ENCODE measurements at places on chromosomes 13 and 19. TPM values are rescaled to one million over a fixed set of nuclear protein-coding genes. Genes with fewer than 3 reads are reported as not detected.

- DNase-seq, result peak; percentile 85
These were observed 44.1 kb upstream of the RANBP3 start for GRCh38 chr19:6021878-6022569.

C19orf73 gene
- 1.4 TPM for polyA plus RNA-seq

- no peak for DNase-seq
These were observed 17.7 kb upstream of the CSNK1G2 start for GRCh38 chr19:1923319-1923718.

COX6B2 gene
- 0.97 TPM for polyA plus RNA-seq

DNA sequence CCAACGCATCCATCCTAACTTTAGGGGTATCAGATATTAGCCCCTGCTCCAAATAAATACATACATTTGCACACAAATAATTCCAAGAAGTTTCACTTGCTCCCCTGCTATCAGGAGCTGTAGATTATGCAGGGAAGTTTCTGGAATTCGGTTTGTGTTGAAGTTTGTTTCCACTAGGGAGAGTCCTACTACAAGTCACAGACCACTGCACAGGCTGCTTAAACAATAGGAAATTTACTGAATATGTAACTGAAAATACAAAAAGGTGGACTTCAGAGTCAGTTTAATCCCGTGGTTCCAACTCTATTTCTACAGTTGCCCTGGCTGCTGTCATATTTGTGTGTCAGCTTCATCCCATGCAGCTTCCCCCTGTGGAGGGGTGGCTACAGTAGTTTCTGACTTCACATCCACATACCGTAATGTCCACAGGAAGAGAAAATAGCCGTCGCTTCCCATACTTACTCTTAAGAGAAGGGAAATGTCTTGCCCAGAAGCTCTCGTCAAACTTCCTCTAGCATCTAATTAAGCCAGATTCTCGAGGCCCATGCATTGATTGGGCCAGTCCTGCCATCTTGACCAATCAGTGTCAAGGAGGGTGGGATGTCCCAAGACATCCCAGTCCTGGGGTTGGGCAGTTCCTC is 286.6 kb downstream of the COG6 start:
- no peak for DNase-seq

ZNF627 gene
- 40.8 TPM for polyA plus RNA-seq

DNA sequence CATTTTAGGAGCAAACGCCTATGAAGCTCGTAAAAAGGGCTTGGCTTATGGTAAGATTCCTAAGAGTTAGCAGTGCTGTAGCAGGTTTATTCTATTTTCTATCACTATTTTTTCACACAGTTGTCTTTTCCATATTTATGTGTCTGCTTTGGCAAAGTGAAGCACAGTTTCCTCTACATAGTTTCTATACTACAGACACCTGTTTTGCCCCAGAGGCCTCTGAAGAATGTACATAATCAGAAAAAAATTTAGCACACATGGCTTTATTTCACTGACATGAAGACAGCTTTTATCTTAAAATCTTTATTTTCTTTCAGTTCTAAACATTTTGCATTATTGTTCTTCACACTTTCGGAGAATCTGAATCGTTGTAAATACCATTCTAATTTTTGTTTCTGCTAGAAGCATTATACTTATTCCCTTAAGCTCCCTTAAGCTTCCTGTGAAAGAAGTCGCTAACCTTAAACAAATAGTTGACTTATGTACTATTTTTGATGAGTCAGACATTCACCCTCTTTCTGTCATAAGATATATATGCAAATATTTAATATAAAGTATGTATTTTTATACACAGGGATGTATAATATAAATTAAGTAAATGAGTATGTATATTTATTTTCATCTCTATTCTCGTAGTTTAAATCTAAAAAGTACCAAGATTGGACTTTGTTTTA is 816.0 kb downstream of the OLFM4 start:
- DNase-seq, result no peak

SEMA6B gene
- polyA plus RNA-seq, result 2.5 TPM

DNA sequence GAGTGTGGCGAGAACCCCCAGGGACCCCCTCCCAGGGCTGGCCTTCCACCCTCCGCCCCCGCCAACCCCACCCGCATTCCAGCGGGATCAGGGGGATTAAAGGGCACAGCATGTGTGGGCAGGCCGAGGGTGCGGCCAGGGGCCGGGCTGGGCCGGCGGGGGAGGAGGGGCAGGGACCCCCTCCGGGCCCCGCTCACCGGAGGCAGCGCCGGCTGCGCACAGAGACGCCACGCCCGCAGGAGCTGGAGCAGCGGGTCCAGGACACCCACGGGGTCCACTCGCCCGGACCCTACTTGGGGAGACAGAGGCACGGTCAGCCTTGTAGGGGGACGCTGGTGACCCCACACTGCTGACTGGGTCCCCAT is 2.4 kb downstream of the ADAMTSL5 start:
- DNase-seq, result no peak

- peak; percentile 45 for DNase-seq
These were observed 814 bp downstream of the S1PR2 start for GRCh38 chr19:10230173-10230860.

SIGLEC12 gene
- not detected for polyA plus RNA-seq

- DNase-seq, result no peak
These were observed 4.0 kb upstream of the SIGLEC8 start for GRCh38 chr19:51462276-51462675.

OVOL3 gene
- polyA plus RNA-seq, result not detected

BST2 gene
- 130 TPM for polyA plus RNA-seq

- no peak for DNase-seq
These were observed 13.2 kb downstream of the RNF17 start for GRCh38 chr13:24777171-24777570.

DNA sequence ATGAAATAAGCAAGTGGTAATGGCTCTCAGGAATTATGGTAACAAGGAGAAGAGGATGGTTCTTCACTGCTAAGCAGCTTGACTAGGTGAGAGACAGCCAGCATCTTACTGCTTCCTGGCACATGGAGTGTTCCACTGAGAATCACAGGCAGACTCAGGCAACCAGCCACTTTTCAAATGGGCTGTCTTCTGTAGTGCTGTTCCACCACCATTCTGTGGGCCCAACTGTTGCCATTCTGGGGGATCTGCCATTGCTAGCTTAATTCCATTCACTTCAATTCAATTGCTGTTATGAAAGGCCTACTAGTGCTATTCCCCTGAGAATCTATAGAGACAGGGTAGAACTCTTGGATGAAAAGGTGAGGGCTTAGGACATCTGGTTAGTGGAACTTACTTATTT is 341.9 kb downstream of the KCNRG start:
- no peak for DNase-seq

CASP14 gene
- not detected for polyA plus RNA-seq

DNA sequence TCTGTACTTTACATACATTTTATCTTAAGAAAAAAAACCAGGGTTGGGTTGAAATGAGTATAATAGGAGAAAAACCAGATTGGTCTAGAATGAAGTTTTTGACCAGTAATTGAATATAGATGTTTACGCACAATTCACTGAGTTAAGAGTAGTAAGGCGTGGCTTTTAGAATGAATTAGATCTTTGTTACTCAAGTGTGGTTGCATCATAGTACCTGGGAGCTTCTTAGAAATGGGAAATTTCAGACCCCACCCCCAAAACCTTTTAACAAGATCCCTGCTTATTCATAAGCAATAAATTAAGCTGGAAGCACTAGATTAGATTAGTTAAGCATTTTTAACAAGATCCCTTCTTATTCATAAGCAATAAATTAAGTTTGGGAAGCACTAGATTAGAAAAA is 28.7 kb upstream of the LMO7 start:
- no peak for DNase-seq

- DNase-seq, result no peak
These were observed 32.2 kb downstream of the ANKRD27 start for GRCh38 chr19:32642771-32643170.

DNA sequence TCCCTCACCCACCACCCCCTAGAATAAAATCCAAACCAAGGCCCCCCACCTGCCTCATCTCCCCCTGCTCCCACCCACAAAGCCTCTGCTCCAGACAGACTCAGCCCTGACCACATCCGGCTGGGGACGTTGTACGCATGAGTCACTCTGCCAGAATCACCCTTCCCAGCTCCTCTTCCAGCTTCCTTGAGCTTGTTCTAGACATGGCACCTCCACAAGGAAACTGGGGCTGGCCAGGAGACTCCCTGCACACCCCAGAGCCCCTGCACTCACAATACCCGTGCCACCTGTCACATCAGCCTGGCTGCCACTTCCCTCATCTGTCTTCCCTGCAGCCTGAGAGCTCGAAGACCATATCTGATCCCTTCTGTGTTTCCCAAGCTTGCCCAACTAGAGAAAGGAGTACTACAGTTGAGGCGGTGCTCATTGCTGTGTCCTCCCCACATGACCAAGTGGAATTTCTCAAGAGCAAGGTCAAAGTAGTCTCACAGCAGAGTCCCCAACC is 9.7 kb downstream of the DEDD2 start:
- DNase-seq, result no peak

GRCh38 chr13:51271528-51272085 is 49.4 kb downstream of the FAM124A start:
- DNase-seq, result no peak

DNA sequence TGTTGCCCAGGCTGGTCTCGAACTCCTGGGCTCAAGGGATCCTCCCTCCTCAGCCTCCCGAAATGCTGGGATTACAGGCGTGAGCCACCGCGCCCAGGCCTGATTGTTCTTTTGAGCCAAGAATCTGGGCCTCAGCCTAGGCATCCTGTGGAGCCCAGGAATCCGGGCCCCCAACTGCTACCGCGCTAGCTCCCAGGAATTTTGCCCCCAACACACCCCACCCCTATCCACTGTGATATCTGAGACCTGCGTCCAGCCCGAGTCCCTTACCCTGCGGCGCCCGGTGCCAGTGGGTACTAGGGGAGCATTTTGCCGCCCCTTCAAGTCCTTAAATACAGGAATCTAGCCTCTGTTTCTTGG is 838 bp upstream of the MYADM start:
- no peak for DNase-seq

AMER2 gene
- polyA plus RNA-seq, result 0.40 TPM

TGFBR3L gene
- polyA plus RNA-seq, result 0.97 TPM

PDX1 gene
- polyA plus RNA-seq, result not detected

- no peak for DNase-seq
These were observed at the start of gene IGLON5 for GRCh38 chr19:51311351-51312257. IGLON5 (plus strand) TSS chr19:51311644; CDS start chr19:51311848, 204 bp downstream.

DNA sequence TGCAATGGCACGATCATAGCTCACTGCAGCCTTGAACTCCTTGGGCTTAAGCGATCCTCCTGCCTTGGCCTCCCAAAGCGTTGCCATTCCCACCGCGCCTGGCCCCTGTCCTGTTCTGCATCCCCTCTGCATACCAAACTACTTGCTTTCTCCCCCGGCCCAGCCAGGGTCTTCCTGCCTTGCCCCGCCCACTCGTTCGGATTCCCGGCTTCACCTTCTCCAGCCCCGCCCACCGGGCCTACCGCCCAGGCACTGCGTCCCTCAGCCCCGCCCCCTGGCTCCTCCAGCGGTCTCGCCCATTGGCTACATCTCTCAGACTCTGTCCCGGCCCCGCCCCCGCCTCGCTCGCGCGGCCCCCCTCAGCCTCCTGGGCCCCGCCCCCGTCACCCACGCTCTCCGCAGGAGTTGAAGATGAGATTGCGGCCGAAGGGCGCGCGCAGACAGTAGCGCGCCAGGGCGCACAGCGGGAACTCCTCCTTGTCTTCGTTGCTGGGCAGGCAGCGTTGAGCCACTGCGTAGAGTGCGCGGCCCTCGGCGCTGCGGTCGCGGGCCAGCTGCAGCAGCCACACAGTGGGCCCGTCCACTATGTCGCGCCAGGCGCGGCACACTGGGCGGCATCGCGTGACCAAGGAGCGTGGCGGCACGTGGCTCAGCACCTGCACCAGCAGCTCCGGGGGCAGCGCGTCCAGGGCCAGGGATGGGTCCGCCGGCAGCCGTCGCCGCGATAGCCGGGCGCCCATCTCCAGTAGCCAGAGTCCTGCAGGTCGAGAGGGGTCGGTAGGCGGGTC is 19.0 kb downstream of the MRPS12 start:
- DNase-seq, result peak; percentile 89

DNA sequence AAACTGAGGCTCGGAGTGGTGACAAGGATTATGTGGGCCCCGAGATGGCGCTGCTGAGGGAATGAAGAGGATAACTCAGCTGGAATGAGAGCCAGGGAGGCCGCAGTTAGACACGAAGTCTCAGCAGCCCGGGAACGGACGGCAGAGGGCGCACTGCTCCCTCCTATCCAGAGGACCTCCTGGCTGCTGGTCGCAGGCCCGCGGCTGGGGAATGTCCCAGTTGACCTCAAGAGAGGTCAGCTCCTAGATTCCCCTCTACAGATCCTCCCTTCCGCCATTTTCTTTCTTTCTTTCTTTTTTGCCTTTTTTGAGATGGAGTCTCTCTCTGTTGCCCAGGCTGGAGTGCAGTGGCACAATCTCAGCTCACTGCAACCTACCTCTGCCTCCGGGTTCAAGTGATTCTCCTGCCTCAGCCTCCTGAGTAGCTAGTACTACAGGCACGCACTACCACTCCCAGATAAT is 24.1 kb upstream of the ASPDH start:
- peak; percentile 71 for DNase-seq

DNA sequence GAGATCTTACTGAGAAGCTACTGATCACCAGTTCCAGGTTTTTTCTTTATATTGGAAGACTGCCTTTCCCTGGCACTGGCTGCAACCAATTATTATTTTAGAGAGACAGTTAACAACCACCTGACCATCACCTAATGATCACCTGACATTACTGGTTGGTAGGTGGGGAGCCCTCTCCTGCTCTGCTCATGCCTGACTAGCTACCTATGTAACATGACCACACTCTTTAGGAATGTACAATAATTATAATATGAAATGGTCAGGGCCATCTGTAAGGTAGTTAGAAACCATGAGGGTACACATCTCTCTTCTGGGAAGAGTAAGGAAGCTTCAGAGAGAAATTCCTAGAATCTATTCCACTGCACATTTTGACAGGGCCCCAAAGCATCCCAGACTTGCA is 59.0 kb upstream of the SCEL start:
- DNase-seq, result no peak

GRCh38 chr19:58356766-58357480 is 3.6 kb upstream of the A1BG start:
- DNase-seq, result no peak

- no peak for DNase-seq
These were observed 6.0 kb upstream of the TNFSF11 start for GRCh38 chr13:42567906-42568305.

DNA sequence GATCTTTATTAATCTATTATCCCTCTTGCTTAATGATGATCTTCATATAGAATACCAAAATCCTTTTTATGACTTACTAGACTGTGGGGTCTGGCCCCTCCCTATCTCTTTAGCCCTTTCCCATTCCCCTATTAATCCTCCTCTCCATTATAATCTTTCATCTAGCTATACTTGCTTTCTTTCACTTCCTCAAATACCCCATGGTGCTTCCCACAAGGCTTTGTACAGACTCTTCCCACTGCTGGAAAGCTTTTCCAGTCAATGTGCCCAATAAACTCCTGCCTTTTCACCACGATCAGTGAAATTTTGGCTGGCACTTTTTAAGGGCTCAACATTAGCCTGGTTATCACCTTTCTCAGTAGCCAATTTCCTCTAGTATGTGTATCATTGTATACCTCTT is 3.2 kb upstream of the EBPL start:
- no peak for DNase-seq

GRCh38 chr13:66574606-66575005 is 655.5 kb downstream of the PCDH9 start:
- no peak for DNase-seq

SIAH3 gene
- polyA plus RNA-seq, result 0.89 TPM
